ENCODE measurements at places on chromosomes 2 and 18.

GRCh38 chr2:949384-950079 lies 1.1 kb upstream of the SNTG2 start:
- no peak for DNase-seq

DNA sequence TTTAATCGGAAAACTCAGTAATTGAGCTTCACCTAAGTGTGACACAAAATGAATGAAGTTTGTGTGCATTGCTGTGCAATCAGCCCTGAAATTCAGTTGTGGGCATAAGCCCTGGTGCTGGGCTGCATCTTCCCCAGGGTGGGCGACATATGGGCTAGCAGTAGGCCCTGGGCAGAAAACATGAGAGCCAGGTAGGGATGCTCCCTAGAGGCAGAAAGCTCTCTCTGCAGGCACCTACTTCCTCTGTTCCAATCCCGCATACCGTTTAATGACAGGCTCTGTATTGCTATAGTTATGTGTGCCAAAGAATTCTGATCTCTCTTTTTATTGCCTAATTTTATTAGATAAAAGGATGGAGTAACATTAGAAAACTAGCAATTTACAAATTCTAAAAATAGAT lies 456.7 kb downstream of the NRXN1 start:
- DNase-seq = no peak

GRCh38 chr18:23580677-23581367 lies 5.5 kb downstream of the NPC1 start:
- no peak for DNase-seq

- no peak for DNase-seq
Measured at GRCh38 chr2:69770193-69770702, 28.3 kb downstream of the ANXA4 start.

DNA sequence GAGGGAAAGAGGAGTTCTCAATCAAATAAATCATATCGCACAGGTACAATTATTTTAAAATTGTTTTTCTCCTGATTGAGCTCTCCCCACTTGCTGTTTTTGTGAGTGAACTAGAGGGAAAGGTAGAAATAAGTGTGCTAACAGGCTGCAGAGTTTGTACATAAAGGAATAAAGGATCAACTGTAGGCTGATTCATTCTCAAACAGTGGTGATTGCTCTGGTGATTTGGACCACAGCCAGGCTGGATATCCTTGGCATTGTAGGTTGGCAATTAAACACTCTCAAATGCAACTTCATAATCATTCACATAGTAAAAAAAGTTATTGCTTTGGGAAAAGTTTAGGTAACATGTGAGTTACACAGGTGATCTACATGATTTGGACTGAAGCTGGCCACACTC lies 29.8 kb downstream of the LRP1B start:
- DNase-seq = no peak

DNA sequence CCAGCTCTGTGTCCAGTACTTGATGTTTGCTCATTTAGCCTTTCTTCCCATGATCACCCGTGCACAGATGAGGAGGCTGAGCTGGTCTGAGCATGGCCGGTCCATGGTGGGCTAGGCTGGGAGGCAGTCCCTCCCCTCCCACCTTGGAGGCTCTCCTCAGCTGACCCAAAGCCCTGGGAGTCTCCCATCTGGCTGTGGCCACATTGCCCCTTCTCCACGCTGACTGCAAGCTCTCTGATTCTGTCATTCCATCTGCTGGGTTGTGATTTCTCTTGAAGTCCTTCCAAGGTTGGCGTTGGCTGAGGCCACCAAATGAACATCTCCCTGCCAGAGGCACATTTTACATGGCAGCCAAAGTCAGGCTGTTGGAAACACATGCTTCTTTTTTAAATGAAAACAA lies 44.0 kb downstream of the ACKR3 start:
- no peak for DNase-seq

Measured in stimulated activated CD8-positive, alpha-beta memory T cell treated with anti-CD3 and anti-CD28 coated beads, Interleukin-7, amount 100 ng/mL, for 24 hours (primary cell).